ENCODE measurements at places on chromosomes 1 and 21.

DNA sequence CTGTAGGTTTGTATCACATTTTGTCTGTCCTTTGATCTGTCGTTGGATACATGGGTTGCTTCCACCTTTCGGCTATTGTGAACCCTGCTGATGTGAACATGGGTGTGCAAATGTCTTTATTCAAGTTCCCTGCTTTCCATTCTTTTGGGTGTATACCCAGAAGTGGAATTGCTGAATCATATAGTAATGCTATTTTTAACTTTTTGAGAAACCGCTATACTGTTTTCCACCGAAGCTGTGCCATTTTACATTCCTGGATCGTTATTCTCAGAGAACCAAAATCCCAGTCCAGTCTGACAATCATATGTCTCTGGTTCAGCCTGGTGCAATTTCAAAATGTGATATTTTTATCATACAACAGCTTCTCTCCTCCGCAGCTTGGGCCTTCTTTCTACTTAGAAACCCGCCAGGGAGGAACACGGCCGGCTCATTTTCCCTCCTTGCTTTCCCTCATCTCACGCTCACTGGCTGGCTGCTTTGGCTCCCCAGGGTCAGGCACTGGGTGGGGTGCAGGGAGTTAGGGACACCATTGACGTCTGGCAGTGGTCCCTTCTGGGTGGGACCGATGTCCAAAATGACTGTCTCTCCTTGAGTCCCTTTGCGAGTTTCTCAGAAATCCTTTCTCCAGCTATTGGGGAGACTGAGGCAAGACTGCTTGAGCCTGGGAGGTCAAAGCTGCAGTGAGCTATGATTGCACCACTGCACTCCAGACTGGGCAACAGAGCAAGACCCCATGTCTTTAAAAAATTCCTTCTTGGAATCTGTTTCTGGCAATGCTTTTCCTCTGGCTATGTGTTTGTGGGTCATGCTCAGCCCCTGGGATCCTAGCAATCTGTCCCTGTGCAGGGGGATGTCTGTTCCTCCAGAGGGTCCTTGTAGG, 73.5 kb upstream of the AKT3 start:
- DNase-seq, result no peak

- no peak for DNase-seq
Observed at GRCh38 chr21:46120301-46121285, 22.7 kb downstream of the COL6A2 start.

GRCh38 chr1:188058801-188059200, 1230.1 kb downstream of the PLA2G4A start:
- DNase-seq, result no peak

- no peak for DNase-seq
Observed at GRCh38 chr1:216617081-216617875, 106.0 kb downstream of the ESRRG start.

DNA sequence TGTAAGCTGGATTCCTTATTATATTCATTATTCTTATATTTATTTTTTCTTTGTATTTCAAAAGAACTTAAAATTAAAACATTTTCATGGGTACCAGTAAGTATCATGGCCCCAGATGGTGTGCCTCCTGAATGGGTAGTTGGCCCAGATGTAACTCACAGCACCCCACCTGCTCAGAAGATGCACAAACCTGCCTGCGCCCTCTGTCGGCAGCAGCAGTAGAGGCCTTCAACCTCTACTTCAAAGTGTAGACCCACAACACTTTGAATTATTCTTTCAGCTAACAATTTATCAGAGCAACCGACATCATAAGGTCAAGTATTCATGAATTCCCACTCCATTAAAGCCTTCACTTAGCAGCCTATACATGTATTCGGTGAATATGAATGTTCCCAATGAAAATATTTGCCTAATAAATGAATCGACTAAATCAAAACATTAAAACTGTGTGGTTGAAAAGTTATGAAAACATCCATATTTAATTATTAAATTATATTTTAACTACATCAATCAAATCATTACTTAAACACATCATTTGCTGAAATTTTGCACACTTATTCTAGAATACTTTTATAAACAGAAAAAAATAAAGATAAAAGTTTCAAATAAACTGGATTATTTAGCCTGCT, 25.4 kb downstream of the PIGM start:
- DNase-seq, result peak; percentile 74

- DNase-seq, result no peak
Observed at GRCh38 chr1:38964140-38964548, 22.5 kb upstream of the RHBDL2 start.

- DNase-seq, result no peak
Observed at GRCh38 chr1:149936992-149937705, 470 bp upstream of the MTMR11 start.

- no peak for DNase-seq
Observed at GRCh38 chr1:203839081-203839480, 22.3 kb upstream of the SNRPE start.

DNA sequence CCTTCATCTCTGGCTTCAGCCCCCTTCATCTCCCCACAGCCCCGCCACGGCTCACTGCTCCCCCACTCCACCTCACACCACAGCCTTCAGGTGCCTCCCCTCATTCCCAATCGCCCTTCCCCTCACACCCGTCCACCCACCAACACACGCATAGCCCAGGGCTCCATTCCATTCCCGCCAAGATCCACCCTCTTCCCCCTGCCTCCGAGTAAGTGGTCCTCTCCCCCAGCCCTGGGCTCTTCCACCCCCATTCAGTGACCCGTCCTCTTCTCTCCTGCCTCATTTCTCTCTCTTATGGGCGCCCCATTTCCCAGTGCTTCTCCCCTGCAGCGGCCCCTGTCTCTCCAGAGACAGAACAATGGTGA, 53.2 kb downstream of the VWA5B1 start:
- DNase-seq, result no peak

DNA sequence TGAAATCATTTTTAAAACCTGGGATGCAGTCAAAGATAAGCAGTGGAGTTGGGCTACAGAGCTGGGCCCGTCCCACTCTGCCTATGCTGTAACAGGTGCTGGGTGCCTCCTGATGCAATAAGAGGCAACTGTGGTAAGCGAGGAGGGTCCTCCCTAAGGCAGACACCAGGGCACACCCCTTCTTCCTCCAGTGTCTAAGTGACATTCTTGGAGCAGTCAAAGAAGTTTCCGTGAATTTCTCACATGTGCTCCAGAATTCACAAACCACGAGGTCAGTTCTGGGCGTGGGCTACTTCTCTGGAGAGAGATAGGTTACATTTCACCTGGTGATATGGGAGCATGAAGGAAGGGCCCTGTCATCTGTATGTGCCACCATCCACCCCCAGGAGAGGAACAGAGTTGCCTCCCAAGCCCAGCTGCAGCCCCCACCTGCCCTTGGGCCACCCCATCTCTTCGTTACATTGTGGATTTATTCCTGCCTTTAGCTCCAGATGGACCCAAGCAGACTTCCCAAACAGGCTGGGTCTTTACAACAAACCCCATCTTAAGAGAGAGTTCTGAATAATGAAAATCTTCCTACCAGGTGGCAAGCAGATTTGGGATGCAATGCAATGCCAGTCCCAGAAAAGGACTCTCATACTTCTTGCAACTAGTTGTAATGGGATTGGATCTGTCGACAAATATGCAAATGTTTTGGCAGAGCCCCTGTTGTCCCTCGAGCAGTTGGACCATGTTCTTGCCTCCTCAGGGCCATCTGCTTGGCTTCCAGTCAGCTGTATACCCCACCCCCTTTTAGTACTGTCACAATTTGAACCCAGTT, 82.5 kb upstream of the CNTN2 start:
- DNase-seq, result no peak

GRCh38 chr1:164685266-164686035, 126.5 kb downstream of the PBX1 start:
- DNase-seq, result no peak

- no peak for DNase-seq
Observed at GRCh38 chr1:110310300-110310699, 28.9 kb upstream of the RBM15 start.

DNA sequence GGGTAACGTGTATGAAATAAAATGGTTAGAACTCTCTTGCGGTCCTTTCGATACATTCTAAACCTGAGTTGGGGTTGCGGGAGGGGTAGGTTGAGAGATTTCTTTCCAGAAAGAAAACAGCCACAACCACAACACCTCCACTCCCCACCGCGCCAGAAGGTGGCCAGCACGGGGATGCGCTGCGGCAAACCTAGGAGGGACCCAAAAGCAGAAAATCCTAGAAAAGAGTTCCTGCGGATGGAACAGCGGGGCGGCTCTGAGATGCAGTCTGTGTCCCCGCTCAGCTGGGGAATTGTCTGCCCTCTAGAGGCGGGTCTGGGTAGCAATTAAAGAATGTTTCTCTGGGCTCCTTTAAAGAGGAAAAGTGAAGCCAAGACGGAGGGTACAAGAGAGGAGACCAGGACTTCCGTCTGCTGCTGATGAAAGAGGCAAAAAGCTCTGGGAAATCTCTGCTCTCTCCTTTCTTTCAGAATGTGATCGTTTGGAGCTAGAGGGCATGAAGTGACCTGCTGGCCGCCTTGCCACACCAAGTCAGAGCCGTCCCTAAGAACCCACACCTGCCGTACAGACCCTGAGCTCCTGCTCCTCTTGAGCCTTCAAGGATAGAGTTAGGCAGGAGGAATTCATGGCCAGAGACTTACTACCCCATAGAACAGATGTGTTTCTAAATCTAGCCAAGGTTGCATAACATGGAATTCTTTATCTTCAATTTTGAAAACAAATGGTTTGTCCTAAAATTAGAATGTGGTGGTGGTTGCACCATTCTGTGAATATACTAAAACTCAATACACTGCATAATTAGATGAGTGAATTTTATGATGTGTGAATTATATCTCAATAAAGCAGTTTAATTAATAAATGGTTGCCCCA, 46.5 kb upstream of the COA6 start:
- peak; percentile 79 for DNase-seq

- DNase-seq, result no peak
Observed at GRCh38 chr1:20355101-20355827, 64.6 kb downstream of the VWA5B1 start.

DNA sequence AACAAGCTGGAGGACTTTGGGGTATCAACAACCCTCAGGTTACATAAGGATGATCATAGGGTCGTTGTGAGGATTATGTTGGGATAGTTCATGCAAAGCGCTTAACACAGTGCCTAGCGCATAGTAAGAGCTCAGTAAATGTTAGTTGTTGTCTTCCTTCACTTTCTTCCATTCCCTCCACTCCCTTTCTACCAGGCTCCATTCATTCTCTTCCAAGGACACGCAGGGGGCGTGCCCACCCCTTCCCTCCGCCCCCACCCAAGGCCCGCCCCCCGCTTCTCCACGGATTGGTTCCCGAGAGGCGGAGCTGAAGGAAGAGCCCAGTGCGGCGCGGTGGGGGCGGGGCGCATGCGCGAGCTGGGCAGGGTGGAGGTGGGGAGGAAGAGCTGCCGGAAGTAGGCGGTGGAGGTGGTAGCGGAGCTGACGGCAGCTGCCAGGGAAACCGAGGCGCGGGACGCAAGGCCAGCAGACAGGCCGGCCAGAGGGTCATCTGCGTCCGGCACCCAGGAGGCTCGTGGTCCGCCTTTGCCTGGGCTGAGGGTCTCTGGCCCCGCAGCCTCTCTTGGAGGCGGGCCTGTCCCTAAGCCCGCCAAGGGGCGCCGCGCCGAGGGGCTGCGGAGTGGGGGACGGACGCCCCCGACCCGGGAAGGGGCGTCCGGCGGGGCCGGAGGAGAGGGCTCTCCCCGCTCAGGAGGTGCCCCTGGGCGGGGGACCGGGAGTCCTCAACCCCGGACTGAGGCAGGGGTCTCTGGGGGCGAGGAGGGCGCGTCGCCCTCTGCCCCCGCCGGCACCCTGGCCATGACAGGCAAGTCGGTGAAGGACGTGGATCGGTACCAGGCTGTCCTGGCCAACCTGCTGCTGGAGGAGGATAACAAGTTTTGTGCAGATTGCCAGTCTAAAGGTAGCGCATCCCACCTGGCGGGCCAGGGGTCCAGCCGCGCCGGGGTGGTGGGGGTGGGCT, at the start of gene SMAP2:
Gene SMAP2 (plus strand): TSS at position 405 of the 961 bp plus-strand sequence. CDS start 394 bp downstream, at position 799.
- DNase-seq, result peak; percentile 98
